ENCODE measurements at places on chromosomes 5 and 9.
A peak's percentile ranks its signal among the peaks of the same experiment; 100 is the strongest.

DNA sequence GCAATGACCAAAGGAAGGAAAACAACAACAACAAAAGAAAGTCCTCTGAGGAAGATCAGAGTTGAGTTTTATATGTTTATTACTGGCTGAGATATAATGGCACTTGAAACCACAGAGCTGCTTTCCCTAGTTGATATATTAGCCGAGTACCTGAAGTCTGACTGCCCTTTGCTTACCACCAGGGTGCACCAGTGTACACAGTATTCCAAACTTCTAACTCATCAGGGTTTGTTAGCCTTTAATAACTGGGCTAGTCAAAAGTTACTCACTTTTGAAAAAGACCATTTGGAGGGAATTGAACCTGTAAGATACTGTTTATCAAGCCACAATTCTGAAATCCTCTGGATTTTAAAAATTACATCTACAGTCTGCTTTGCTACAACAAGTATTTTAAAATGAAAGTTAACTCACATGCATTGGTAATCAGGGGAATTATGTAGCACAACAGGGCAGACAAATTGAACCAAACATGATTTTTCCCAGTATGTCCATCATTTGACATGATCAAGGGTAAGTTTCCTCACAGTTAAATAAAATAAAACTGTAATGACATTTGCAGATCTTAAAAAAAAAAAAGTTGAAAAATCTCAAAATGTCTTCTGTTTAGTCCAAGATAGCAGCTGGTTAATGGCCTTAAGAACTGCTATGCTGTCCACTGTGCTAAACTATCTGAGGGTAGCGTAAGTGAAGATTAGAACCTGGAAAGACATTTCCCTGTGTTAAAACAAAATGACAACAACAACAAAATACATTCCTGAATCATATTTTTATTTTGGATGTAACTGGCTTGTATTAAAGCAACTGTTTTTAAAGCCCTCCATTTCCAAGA is 57.3 kb upstream of the C6 start:
- no peak for DNase-seq

DNA sequence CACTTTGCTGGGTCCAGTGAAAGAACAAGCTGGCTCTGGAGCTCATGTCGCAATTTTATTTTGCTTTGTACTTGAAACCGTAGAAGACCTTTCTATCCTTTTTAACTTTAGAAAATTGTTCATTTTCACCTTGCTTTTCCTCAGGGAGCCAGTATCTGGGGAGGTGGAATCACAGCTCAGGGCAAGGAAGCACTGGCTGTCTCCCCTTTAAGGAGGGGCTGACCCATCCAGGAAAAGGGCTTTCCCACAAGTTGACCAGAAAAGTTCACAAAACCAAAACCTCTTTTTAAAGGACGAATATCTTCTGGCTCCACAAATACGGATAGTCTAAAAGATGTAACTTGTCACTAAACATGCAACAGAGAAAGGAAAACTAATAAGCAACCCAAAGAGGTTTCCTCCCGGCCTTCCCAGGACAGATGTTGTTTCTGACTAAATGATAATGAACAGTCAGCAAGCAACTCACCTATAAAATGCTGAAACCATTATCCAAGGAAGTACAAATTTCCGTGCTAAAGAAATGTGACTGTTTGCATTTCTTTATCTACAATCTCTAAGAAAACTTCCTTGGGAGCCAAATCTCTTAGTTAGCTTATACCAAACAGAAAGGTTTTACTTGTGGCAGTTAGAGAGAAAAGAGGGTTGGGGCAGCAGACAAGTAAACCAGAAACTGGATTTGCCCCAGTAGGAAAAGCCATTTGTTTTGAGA is 278.2 kb downstream of the PLK2 start:
- no peak for DNase-seq

DNA sequence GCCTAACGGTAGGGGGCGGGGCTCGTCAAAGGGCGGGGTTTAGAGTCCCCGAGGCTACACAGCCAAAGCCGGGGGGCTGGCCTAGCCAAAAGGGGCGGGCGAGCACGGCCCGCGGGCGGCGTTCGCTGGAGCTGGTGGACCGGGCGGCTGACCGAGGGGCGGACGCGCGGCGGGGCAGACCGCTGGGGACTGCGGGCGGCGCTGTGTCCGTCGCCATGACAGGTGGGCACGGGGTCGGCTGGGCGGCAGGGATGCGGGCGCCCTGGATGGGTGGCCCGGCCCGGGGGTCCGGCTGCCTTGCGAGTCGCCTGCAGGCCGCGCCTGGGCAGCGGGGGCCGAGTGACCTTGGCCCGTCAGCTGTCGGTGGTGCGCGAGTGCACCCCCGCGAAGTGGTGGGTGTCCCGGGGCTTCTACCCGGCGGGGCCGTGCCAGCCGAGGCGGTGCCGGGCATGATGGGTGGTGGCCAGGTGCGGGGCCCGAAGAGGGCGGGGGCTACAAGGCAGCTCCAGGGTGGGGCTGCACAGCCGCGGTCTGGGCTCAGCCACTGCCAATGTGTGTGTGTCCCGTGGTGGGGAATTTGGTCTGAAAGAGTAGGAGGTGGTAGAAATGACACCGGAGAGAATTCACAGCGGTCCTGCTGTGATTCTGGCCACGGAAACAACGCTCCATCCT is at the start of gene CARD19:
TSS of gene CARD19 (plus strand) at position 87 of the 672 bp plus-strand sequence. CDS start at position 216, 129 bp downstream.
- peak; percentile 45 for DNase-seq

DNA sequence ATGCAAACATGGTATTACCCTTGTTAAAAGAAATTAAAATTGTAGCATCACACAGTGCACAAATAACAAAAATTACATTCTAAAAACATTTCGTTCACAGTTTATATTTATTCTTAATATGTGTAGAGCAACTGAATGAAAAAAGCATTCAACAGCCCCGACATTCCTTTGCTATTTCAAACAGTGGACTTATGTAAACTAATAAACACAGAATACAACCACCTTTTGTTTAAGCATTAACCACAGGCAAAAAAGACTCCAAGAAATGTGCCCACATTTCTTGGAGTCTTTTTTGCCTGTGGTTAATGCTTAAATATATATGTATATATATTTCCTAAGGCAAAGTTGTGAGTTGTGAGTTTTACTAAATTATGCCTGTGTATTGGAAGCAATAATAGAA is 532.5 kb upstream of the DAP start:
- no peak for DNase-seq

DNA sequence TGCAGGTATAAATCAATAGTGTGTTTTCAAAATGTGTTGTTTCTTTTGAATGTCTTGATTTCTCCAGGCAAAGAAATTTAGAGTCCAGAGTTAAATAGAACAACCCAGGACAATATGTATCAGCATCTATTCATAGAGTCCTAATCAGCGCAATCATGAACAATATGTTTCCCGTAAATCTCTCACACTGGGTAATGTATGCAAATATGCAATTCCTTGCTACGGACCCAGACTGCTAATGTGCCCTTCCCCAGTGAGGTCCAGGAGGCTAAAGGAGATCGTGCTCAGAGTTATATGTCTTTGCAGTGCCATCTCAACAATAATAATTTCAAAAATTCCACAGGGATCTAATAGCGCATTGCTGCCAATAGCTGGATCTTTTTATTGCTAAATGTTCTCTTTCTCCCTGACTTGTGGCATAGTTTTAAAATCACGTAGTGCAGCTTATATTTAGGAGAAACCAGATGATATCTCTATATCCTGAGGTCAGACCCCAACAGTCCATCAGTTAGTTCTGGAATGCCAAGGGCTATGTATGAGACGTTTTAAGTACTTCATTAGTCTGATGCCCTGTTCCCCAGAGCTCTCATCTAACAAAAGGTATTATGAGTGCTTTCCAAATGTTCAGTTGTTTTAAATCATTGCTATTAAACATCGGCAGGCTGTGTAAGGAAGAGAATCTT is 145.1 kb downstream of the MARCHF11 start:
- no peak for DNase-seq

DNA sequence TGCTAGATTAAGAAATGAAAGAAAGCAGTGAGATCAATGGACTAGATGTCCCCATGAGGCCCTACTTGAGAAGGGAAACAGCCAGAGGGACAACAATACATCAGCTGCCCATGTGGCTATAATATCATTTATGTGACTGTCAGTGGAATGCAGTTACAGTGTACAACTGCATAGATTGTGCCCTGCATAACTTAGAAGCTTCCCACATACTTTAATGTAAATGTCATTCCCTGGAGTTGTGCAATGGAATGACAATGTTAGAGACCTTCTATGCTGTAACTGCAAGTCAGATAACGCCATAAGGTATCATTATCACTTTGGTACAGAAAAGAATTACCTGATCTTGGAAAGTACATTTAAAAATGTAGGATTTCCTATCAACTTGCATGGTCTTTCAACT is 67.4 kb downstream of the FBN2 start:
- DNase-seq = no peak

DNA sequence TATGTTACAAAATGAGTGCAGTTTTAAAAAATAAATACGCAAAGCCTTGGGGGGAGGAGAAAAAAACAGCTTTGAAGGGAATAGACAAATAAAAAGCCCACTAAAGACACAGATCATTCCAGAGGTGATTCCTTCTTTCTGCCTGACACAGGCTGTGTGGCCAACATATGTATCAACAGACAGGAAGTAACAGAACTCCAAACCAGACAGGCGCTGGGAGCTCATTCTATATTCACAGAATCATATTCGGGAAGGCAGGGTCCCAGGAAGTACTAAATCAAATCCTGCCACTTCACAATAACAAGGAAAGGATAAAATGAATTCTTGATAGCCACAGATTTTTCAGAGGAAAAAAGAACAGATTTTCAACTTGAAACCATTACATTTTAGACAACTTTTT is 62.1 kb downstream of the SEMA5A start:
- no peak for DNase-seq

DNA sequence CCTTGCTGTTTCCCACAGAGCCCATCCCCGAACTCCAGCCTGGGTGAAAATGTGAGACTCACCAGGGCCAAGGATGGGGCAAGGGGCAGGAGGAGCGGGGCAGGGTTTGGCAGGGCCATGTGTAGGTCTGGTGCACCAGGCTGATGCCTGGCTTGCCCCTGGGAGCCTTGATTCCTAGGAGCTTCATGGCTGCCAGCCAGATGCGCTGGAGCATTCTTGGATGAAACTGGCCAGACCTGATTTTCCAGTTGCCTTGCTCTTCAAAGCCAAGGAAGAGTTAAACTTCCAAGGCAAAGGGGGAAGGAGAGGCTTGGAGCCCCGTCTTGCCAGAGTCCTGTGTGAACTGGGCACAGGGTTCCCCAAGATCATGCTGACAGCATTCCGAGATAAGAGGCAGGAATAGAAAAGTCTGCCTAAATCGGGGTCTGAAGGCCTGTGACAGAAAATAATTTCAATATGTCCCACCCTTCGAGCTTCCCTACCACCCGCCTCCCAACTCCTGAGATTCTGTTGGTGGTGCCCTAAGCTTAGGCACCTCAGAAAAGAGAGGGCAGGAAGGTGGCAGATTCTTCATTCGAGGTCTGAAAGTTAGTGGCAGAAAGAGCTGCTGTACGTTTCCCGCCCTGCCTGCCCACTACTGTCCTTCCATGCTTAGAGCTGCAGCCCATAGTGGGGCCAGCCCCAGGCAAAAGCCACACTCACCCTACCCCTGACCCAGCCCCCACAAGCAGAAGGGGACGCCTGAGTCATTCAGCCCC is 20.4 kb downstream of the FAT2 start:
- DNase-seq = no peak

DNA sequence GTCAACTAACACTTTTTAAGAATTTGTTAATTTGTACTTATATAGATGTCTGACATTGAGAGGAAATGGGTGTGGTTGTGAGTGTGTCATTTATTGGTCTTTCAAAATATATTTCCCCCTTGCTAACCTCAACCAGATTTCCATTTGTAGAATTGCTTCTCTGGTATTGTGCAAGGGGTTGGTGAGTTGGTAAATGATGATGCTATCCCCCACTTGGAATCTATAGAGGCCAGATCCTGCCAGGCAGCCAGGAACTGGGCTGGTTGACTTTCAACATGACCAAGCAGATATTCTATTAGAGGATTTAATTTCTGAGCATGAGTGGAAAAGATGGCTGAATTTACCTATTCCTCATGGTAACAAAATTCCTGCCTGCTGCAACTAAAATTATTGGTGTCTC is 306.6 kb upstream of the KIF2A start:
- no peak for DNase-seq

DNA sequence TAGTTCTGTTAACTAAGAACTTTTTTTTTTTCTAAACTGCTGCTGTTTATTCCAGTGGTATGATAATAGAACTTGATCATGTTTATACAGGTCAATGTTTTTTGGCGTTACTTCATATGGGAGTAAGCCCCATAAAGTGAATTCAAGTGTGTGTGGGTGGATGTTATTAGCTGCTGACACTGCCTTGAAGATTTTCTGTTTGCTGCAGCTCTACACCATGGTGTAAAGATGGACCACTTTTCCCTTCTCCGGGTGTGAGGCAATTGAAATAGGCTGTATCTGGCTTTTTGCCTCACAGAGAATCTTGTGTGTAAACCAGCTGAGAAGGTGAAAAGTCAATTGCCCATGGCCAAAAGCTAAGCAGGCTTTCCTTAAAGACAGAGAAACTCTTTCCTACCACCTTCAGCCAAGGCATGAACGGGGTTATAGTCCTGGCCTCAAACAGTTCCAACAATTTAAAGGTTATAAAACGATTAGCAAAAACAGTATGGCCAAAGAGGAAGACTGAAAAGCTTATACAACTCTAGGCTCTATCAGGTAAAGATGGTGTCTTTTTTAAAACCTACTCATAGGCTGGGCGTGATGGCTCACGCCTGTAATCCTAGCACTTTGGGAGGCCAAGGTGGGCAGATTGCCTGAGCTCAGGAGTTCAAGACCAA is 33.9 kb upstream of the ABCA1 start:
- DNase-seq = no peak

- DNase-seq = no peak
These were observed 172.3 kb downstream of the TENT4A start for GRCh38 chr5:6885581-6885980.

DNA sequence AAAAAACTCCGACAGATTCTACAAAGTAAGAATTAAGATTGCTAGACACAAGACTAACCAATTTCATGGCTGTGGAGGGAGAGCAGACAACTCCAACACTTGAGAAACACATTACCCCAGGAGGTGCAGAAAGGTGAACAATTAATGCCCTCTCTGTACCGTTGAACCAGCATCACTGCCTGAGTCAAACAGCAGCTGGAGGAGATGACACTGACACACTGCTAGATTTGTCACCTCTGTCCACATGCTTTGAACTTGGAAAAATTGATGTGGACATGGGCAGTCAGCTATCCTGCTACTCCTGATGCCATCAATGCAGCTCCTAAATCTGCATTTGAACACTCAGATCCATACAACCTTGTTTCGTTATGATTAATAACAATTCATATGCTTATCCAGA is 51.7 kb downstream of the GPBP1 start:
- no peak for DNase-seq

DNA sequence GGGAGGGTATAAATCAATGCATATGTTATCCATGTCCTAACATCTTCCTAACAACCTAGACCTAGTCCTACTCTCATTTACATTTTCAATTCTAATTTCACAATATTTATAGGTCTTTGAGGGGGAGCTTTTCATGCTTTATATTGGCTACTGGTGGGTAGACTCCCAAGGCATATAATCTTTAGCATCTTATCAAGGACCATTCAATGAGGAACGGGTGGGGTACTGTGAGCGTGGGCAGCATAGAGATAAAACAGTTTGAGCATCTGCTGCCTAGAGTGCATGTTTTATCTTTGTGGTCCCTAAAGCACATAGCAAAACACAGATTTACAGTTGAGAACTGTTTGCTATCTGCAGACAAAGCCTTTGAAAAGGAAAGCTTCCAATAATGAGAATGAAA is 427.6 kb upstream of the WWC1 start:
- DNase-seq = no peak

All from activated CD4-positive, CD25-positive, alpha-beta regulatory T cell (primary cell).